NCI-H1048 (cell line): ENCODE measurements at places on chromosomes 7 and 10.

GRCh38 chr10:132714096-132714985 lies 71.6 kb downstream of the NKX6-2 start:
- no peak for DNase-seq

- DNase-seq = no peak
Measured at GRCh38 chr7:73622909-73623797, 1.2 kb downstream of the MLXIPL start.

GRCh38 chr7:359226-359765 lies 69.3 kb downstream of the FOXL3 start:
- DNase-seq = no peak

- no peak for DNase-seq
Measured at GRCh38 chr10:34506786-34507185, 308.3 kb downstream of the PARD3 start.

- no peak for DNase-seq
Measured at GRCh38 chr10:14826076-14826829, 11.6 kb downstream of the CDNF start.
